Kidney tubule cell (primary cell): ENCODE measurements at places on chromosomes 7 and 10.

DNA sequence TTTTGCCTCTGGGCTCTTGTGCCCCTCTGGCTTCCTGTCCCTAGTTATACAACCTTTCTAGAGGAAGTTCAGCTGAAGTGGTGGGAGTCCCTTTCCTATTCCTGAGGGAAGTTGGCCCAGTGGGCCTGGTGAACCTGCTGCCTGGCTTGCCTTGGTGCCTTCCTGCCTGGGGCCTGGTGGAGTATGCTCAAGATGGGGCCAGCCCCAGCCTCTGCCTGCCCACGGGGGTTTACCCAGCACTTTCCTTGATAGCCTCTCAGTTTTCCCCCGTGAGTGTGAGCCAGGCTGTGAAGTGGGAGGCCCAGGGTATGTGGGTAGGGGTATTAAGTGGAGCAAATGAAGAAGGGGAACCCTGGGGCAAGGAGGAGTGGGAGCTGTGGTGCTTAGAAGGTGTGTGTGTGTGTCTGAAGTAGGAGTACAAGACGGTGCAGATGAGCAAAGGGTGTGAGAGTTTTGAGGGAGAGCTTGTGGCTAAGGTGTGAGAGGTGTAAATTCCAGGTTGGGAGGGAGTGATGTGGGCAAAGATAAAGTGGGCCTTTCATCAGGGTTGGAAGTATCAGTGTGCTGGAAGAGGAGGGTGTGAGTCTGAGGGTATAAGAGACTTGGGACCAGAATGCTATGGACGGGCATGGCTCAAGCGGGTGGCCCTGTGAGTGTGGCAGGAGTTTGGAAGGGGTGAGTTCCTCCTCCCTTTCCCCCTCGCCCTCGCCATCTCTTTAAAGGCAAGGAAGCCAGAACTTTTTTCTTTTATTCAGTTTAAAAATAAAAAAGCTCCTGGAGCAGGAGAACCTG, 10.9 kb upstream of the PAX2 start:
- DNase-seq, result peak; percentile 19

GRCh38 chr10:61984803-61985418, 83.4 kb downstream of the ARID5B start:
- no peak for DNase-seq

- DNase-seq, result no peak
Observed at GRCh38 chr10:82691211-82691610, 816.2 kb downstream of the NRG3 start.

GRCh38 chr7:3217166-3217565, 83.9 kb upstream of the SDK1 start:
- peak; percentile 43 for DNase-seq

- no peak for DNase-seq
Observed at GRCh38 chr10:77781451-77782327, 144.1 kb upstream of the KCNMA1 start.

DNA sequence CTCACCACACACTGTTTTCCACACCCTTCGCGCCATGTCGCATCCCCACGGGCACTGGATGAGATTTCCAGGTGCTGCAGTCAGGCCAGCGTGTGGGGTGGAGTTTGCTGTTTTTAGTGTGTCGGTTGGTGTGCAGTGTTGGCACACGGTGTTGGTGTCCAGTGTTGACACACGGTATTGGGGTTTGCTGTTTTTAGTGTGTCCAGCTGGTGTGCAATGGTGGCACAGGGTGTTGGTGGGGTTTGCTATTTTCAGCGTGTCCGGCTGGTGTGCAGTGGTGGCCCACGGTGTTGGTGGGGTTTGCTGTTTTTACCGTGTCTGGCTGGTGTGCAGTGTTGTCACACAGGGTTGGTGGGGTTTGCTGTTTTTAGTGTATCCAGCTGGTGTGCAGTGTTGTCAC, 20.1 kb upstream of the PRKAR1B start:
- no peak for DNase-seq

DNA sequence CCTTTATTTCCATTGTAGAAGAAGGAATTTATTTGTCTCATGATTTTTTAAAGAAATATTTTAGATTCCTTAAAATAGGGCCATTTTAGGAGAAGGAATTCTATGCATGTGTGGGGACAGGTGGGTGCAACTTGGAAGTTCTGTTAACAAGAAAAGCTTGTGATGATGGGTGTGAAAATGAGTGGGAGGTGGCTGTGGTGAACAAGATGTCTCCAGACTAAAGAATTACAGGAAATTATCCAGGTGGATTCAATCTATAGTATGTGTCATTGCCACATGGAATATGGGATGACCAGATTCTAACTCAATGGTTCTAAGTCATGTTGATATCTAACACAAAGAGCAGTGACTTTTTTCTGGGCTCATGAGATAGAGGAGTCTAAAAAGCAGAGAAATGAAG, 229.6 kb upstream of the IGFBP3 start:
- DNase-seq, result no peak

- peak; percentile 54 for DNase-seq
Observed at GRCh38 chr10:26437637-26438461, at the start of gene APBB1IP. APBB1IP (plus strand) TSS chr10:26438341; CDS start chr10:26492327, 53,986 bp downstream.

GRCh38 chr10:93718937-93719725, 16.7 kb upstream of the FRA10AC1 start:
- no peak for DNase-seq
